Left lobe of liver (tissue), 2 donors: ENCODE measurements at places on chromosomes 3 and 15. TPM values are rescaled to one million over a fixed set of nuclear protein-coding genes. Genes with fewer than 3 reads are reported as not detected.

- DNase-seq = no peak
These were observed 201.7 kb downstream of the MEIS2 start for GRCh38 chr15:36898536-36899126.

GRCh38 chr3:188706176-188706575 is 465.6 kb upstream of the TPRG1 start:
- DNase-seq = no peak

- DNase-seq = peak; percentile 63
These were observed 274.2 kb upstream of the ICE2 start for GRCh38 chr15:60752973-60753720.

The CPN2 gene
- total RNA-seq = 159 TPM

DNA sequence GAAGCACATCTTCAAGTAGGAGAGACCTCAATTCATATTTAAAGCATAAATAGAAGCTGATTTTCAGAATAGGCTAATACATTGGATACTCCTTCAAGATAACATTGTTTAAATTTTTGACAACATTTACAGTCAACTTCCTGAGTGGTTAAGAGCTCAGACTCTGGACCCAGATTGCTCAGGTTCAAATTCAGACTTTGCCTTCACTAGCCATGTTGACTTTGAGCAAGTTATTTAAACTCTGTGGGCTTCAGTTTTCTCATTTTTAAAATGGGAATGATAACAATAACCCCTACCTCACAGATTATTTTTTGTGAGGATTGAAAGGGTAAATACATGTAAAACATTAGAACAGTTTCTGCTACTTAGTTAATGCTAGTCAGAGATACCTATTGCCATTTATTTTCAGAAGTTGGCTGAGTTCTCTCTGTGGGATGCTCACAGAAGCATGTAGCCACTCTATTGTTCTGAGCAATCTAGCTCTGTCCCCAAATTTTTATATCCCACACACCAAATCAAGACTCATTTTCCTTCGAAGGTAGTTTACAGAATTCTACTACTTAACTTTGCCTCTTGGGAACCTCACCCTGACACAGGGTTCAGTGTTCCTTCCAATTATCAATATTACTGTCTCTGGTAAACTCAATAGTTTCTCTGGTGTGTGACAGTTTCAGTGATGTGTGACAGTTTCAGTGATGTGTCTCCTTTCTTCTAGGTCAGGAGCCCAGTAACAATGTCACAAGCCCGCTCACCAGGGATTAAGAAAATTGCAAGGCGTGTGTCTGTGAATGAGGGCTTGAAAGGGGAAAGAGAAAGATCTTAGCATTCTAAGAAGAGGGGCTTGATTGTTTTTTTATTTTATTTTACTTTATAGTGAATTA is 79.4 kb upstream of the OSTN start:
- DNase-seq = no peak

The LRRN1 gene
- total RNA-seq = 0.28 TPM

- DNase-seq = peak; percentile 90
These were observed 6.3 kb downstream of the SH3BP5 start for GRCh38 chr3:15326037-15326436.

- DNase-seq = no peak
These were observed 14.2 kb downstream of the PDIA5 start for GRCh38 chr3:123080864-123081562.

DNA sequence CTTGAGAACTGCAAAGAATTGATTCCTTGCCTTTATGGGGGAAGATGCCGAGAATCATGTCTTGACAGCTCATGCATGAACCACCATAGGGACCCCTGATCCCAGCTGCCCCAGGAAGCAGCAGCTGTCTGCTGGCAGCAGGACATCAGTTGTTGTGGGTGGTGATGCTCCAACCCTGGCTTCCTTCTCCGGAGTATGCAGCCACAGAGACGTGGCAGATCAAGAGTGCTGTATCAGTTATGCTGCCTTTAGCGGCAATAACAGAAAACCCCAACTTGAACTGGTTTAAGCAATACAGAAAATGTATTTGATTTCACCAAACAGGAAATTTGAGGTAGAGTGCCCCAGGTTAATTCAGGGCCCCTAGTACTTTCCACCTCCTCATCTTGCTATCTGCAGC is 92.2 kb upstream of the TNFAIP8L3 start:
- DNase-seq = no peak

DNA sequence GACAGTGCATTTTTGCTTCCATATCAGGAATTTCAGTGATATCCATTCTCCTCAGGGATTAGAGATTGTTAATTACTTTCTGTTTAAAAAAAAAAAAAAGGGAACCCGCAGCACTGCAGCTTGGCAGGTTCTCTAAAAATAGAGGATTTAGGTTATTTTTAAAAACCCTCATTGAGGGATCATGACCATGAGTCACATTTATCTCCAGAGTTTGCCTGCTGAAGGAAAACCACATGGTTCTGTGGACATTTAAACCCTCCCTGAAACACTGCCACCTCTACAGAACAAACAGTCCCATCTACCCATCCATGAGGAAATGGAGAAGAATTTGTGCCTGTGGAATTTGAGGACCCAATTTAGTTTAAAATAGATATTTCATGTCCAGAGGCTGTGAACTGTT is 66.2 kb upstream of the UBE2E1 start:
- no peak for DNase-seq

- DNase-seq = no peak
These were observed 337.2 kb upstream of the DNAJC19 start for GRCh38 chr3:181326637-181327223.

DNA sequence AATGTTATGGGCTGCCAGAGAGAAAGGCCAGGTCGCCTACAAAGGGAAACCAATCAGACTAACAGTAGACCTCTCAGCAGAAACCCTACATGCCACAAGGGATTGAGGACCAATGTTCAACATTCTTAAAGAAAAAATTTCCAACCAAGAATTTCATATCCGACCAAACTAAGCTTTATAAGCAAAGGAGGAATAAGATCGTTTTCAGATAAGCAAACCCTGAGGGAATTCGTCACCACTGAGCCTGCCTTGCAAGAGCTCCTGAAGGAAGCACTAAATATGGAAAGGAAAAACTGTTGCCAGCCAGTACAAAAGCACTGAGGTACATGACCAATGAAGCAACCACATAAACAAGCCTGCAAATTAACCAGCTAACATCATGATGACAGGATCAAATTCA is 33.1 kb downstream of the PYGO1 start:
- no peak for DNase-seq

- no peak for DNase-seq
These were observed 28.5 kb upstream of the SFMBT1 start for GRCh38 chr3:53074366-53074696.

- no peak for DNase-seq
These were observed 39.4 kb downstream of the UACA start for GRCh38 chr15:70723927-70724326.

GRCh38 chr15:60396560-60396957 is 1.2 kb downstream of the ANXA2 start:
- no peak for DNase-seq
